A549 treated with CORT108297 at 1 μM for 4 hours (cell line): ENCODE measurements at places on chromosomes 2 and 18. TPM values are rescaled to one million over a fixed set of nuclear protein-coding genes. Genes with fewer than 3 reads are reported as not detected.

Gene VSNL1
- not detected in 5 replicates for total RNA-seq

Gene TWIST2
- total RNA-seq = 10.5 to 20.7 TPM (median 19.4 TPM) in 5 replicates

Gene RIF1
- 14.1 to 23.8 TPM (median 17.9 TPM) in 5 replicates for total RNA-seq

Gene SLC20A1
- 126 to 157 TPM (median 136 TPM) in 5 replicates for total RNA-seq

Gene LMAN2L
- 23.0 to 26.0 TPM (median 23.8 TPM) in 5 replicates for total RNA-seq

Gene ABCB11
- 0.01 to 0.02 TPM (median 0.02 TPM) in 5 replicates for total RNA-seq

Gene TLX2
- 0.16 to 0.44 TPM (median 0.27 TPM) in 5 replicates for total RNA-seq

Gene SPC25
- 15.7 to 21.5 TPM (median 20.3 TPM) in 5 replicates for total RNA-seq

Gene CIB4
- 0.16 to 0.34 TPM in 2 of 5 replicates, not detected in the others for total RNA-seq

Gene SPDYA
- total RNA-seq = 0.10 to 0.32 TPM (median 0.17 TPM) in 5 replicates

Gene DSC2
- total RNA-seq = 0.94 to 1.6 TPM (median 1.2 TPM) in 5 replicates

Gene TCF23
- total RNA-seq = not detected in 5 replicates

Gene DCDC2C
- total RNA-seq = 0.22 to 0.55 TPM (median 0.52 TPM) in 5 replicates

Gene FBLN7
- 0.49 to 0.74 TPM (median 0.66 TPM) in 5 replicates for total RNA-seq

Gene PRKAG3
- total RNA-seq = not detected in 5 replicates
